PC-9 (cell line): ENCODE measurements at places on chromosomes 5 and 9. TPM values are rescaled to one million over a fixed set of nuclear protein-coding genes. Genes with fewer than 3 reads are reported as not detected.
A peak's percentile ranks its signal among the peaks of the same experiment; 100 is the strongest.

The SLC45A2 gene
- 0.20 and 0.33 TPM in 2 replicates for total RNA-seq

The ACOT12 gene
- not detected in 2 replicates for total RNA-seq

The SAXO1 gene
- not detected in 2 replicates for total RNA-seq

The IFNB1 gene
- not detected in 2 replicates for total RNA-seq

The ARL14EPL gene
- 0.37 TPM in 1 of 2 replicates, not detected in the other for total RNA-seq

The CCDC180 gene
- 2.3 and 4.0 TPM in 2 replicates for total RNA-seq

The NHP2 gene
- 221 and 229 TPM in 2 replicates for total RNA-seq

The TRPM3 gene
- 0.26 TPM in 1 of 2 replicates, not detected in the other for total RNA-seq

The NFIB gene
- total RNA-seq: 29.0 and 35.1 TPM in 2 replicates

The TNIP1 gene
- total RNA-seq: 122 and 124 TPM in 2 replicates

The KIF27 gene
- total RNA-seq: 9.0 and 13.3 TPM in 2 replicates

The ELAVL2 gene
- total RNA-seq: not detected in 2 replicates

The PCYOX1L gene
- 7.4 and 8.3 TPM in 2 replicates for total RNA-seq

The FAM200C gene
- 8.6 and 10.5 TPM in 2 replicates for total RNA-seq

The MYO10 gene
- total RNA-seq: 92.8 and 116 TPM in 2 replicates

- DNase-seq: no peak
- H3K27me3 ChIP-seq: no peaks in the 10 kb centered on the region
- H3K27ac ChIP-seq: no peak overlapping the region
- H3K4me1 ChIP-seq: 0 out of 2 replicates have a peak, but pooled peaks cover 4% of the 10 kb centered on the region
These were observed 28.4 kb downstream of the CDHR2 start for GRCh38 chr5:176577312-176578176.

- H3K36me3 ChIP-seq: no peaks in the 10 kb centered on the region
- H3K4me1 ChIP-seq: no peaks in the 10 kb centered on the region
- no peak for DNase-seq
These were observed 366.1 kb downstream of the DMRT2 start for GRCh38 chr9:1416261-1416660.

GRCh38 chr5:136011414-136012001 lies 17.3 kb upstream of the TGFBI start:
- no peaks in the 10 kb centered on the region for H3K27me3 ChIP-seq
- H3K36me3 ChIP-seq: no peaks in the 10 kb centered on the region
- H3K4me1 ChIP-seq: peaks cover 46% of the 10 kb centered on the region
- H3K4me3 ChIP-seq: no peak overlapping the region
- H3K27ac ChIP-seq: peak overlapping the region; percentile 67

DNA sequence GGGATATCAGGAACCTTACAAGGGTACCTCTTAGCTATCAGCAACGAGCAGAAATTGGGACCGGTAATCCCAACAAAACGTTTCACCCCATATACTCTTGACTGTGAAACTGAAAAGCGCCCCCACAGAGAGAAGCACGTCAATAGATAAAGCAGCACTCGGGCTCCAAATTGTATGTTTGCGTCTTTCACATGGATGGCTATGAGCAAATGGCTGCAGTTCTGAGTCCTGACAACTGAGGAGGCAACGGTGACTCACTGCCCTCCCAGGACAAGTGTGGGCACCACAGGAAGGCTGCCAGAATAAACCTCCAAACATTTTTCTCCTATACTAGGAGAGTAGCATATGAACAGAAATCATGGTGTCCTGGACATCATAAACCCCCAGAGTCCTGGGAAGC lies 36.6 kb downstream of the SEMA4D start:
- H3K36me3 ChIP-seq: no peaks in the 10 kb centered on the region
- no peak overlapping the region for H3K27ac ChIP-seq
- peaks cover 6% of the 10 kb centered on the region; the same call in 1 of the 2 replicates for H3K4me1 ChIP-seq
- no peak for DNase-seq

DNA sequence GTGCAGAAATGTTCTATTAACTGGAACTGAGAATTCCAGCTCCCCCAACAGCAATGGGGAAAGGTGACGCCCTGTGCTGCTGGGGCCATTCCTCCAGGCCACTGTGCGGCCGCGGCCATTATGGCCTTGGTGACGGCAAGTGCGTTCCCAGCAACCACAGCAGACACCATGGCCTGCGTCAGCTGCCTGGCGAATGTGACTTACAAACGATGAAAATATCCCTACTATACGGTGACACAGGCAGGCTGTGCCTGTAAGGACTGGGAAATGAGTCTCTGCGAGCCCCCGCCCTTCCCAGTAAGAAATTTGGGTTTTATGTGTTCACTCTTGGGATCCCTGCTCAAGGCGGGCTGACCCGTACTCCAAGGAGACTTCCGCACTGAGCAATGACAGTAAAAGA lies 20.6 kb downstream of the CLPTM1L start:
- peaks cover 39% of the 10 kb centered on the region for H3K36me3 ChIP-seq
- peaks cover 38% of the 10 kb centered on the region for H3K4me1 ChIP-seq
- H3K27me3 ChIP-seq: no peaks in the 10 kb centered on the region
- no peak for DNase-seq
- no peak overlapping the region for H3K4me3 ChIP-seq

DNA sequence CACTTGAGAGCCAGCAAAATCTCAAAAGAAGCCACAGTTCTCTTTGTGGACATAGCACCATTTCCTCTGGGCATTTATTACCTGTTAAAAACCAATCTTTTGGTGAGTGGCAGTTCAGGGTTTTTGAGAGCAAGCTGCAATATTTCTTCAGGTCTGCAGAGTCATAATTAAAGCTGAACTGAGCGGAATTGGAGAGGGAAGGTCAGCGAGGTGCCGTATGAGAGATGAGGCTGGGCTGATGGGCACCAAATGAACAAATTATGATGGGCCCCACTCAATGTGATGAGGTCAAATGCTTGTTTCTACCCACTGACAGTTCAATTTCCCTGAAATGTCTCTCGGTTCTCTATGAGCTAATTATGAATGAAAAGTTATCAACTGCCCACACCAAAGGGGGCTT lies 231.9 kb downstream of the AP3B1 start:
- H3K4me1 ChIP-seq: no peaks in the 10 kb centered on the region
- no peak overlapping the region for H3K27ac ChIP-seq
- no peak for DNase-seq
- no peaks in the 10 kb centered on the region for H3K36me3 ChIP-seq
- H3K4me3 ChIP-seq: no peak overlapping the region

GRCh38 chr5:52794519-52794918 lies 6.8 kb downstream of the ITGA1 start:
- no peaks in the 10 kb centered on the region for H3K36me3 ChIP-seq
- DNase-seq: no peak
- H3K27ac ChIP-seq: no peak overlapping the region
- no peaks in the 10 kb centered on the region for H3K27me3 ChIP-seq
- no peak overlapping the region for H3K4me3 ChIP-seq

DNA sequence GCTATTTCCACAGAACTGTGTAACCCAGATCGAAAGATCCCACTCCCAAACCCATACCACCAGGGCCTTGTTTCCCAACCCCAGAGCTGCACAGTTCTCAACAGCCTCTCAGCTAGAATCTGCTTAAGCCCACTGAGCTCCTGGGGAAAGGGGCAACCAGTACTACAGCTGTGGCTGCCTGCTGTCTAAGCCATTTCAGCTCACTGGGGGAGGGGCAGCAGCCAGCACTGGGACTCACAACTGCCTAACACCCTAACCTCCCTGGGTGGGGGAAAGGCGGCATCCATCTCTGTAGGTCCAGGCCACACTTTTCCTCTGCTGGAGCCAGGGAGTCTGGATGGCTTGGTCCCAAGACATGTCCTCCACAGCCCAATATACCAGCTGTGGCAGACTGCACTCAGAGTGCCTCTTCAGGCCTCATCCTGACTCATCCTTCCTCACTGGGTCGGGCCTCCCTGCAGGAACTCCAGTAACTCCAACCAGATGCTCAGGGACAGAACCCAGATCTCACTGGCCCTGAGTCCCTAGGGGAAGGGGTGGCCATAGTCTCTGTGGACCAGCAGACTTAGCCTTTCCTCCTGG lies 241.4 kb downstream of the HINT1 start:
- no peak for DNase-seq
- H3K27me3 ChIP-seq: no peaks in the 10 kb centered on the region
- no peak overlapping the region for H3K4me3 ChIP-seq
- H3K4me1 ChIP-seq: no peaks in the 10 kb centered on the region
- no peaks in the 10 kb centered on the region for H3K36me3 ChIP-seq
- H3K27ac ChIP-seq: no peak overlapping the region

DNA sequence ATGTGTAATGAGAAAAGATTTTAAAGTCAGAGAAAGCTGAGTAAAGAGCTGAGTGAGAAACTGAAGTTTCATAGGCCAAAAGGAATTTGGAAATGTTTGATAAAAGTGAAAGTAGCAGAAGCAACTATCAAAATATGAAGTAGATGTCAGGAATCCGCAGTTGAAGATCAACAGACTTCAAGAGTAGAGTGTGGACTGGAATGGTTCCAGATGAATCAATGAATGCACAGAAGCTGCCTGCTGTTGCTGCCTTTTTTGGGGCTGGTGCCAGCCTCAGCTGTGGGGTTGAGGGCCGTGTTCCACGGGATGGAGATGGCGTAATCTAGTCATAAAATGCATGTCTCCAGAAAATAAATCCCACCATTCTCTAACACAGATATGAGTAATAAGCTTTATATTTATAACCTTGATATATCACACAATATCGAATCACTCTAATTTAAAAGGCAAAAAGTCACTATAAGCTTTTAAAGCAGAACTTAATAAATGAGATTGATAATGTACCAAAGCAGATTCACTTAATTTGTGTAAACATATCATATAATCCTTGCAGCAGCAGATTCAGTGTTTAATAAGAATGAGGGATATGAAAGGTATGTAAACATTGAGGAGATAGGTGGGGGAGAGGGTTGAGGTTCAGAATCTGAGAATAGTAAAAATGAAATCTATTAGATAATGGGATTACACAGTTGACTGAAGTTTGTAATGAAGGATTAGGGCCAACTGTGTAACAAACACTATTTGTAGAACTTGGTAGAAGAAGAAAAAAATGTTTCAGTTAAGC lies 652.3 kb upstream of the FTMT start:
- no peaks in the 10 kb centered on the region for H3K27me3 ChIP-seq
- DNase-seq: no peak
- no peak overlapping the region for H3K27ac ChIP-seq
- no peaks in the 10 kb centered on the region for H3K4me1 ChIP-seq
- H3K36me3 ChIP-seq: no peaks in the 10 kb centered on the region

GRCh38 chr9:127983847-127984289 lies 3.1 kb upstream of the EEIG1 start:
- H3K4me3 ChIP-seq: no peak overlapping the region
- H3K27ac ChIP-seq: no peak overlapping the region
- DNase-seq: no peak
- H3K27me3 ChIP-seq: no peaks in the 10 kb centered on the region

GRCh38 chr5:39898731-39899130 lies 474.0 kb upstream of the DAB2 start:
- H3K27me3 ChIP-seq: no peaks in the 10 kb centered on the region
- no peak overlapping the region for H3K27ac ChIP-seq
- no peak for DNase-seq
- no peak overlapping the region for H3K4me3 ChIP-seq
- no peaks in the 10 kb centered on the region for H3K36me3 ChIP-seq
- no peaks in the 10 kb centered on the region for H3K4me1 ChIP-seq

- H3K27me3 ChIP-seq: no peaks in the 10 kb centered on the region
- no peak for DNase-seq
- peaks cover 27% of the 10 kb centered on the region for H3K4me1 ChIP-seq
- no peaks in the 10 kb centered on the region; the same call in 1 of the 2 replicates for H3K36me3 ChIP-seq
- H3K4me3 ChIP-seq: no peak overlapping the region
- no peak overlapping the region for H3K27ac ChIP-seq
These were observed 50.7 kb downstream of the WNK2 start for GRCh38 chr9:93234600-93234999.

- no peak within 1 kb of the TSS for H3K4me3 ChIP-seq
- H3K36me3 ChIP-seq: peaks cover 4% of the 10 kb centered on the region; the same call in 1 of the 2 replicates
- H3K27ac ChIP-seq: no peak within 1 kb of the TSS
- no peak for DNase-seq
- no peaks in the 10 kb centered on the region for H3K27me3 ChIP-seq
- H3K4me1 ChIP-seq: no peaks in the 10 kb centered on the region
These were observed at the start of gene SLC45A2 for GRCh38 chr5:33984671-33985124. TSS of gene SLC45A2 (minus strand) at chr5:33984693. CDS start at chr5:33984583, 110 bp downstream.

GRCh38 chr9:126606483-126606870 lies 7.3 kb upstream of the LMX1B start:
- H3K4me3 ChIP-seq: no peak overlapping the region
- H3K4me1 ChIP-seq: no peaks in the 10 kb centered on the region
- DNase-seq: no peak
- no peaks in the 10 kb centered on the region for H3K36me3 ChIP-seq

DNA sequence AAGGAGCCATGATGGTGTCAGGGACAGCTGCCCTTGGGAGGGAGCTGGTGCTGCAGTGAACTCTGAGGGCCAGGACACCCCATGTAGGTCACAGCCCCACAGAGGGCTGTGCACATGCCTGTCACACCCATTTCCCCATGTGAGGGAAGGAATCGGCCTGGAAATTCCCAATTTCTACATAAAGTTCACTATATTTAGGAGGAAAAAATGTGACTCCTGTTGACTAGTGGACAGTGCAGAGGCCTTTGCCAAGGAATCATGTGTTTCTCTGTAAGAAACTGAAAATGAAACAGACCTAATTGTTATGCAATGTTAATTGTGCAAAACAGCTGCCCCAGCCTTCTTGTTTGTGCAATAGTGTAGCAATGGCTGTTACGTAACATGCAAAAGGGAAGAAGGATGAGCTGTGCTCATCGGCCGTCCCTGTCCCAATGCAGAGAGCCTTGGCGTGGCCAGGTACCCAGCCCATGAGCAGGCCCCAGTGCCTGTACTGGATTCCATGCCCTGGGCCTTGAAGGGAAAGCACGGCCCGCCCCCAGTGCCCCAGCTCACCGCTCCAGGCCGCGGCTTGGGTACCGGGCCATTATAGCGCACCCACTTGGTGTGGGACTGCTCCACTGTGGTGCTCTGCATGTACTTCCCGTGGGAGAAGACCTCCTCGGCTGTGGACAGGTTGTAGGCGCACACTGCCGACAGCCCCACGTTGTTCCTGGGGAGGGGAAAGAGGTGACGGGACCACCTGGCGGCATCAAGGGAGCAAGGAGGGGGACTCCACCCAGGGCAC lies 70.0 kb downstream of the SECISBP2 start:
- H3K4me1 ChIP-seq: no peaks in the 10 kb centered on the region
- H3K36me3 ChIP-seq: peaks cover 2% of the 10 kb centered on the region; the same call in 1 of the 2 replicates
- no peaks in the 10 kb centered on the region for H3K27me3 ChIP-seq
- H3K4me3 ChIP-seq: no peak overlapping the region
